NCI-H1417 treated with DMSO at 0.1 percent for 48 hours (cell line): ENCODE measurements at places on chromosomes 4 and X.

- DNase-seq: no peak
Measured at GRCh38 chr4:15402974-15403373, 24.9 kb upstream of the C1QTNF7 start.

DNA sequence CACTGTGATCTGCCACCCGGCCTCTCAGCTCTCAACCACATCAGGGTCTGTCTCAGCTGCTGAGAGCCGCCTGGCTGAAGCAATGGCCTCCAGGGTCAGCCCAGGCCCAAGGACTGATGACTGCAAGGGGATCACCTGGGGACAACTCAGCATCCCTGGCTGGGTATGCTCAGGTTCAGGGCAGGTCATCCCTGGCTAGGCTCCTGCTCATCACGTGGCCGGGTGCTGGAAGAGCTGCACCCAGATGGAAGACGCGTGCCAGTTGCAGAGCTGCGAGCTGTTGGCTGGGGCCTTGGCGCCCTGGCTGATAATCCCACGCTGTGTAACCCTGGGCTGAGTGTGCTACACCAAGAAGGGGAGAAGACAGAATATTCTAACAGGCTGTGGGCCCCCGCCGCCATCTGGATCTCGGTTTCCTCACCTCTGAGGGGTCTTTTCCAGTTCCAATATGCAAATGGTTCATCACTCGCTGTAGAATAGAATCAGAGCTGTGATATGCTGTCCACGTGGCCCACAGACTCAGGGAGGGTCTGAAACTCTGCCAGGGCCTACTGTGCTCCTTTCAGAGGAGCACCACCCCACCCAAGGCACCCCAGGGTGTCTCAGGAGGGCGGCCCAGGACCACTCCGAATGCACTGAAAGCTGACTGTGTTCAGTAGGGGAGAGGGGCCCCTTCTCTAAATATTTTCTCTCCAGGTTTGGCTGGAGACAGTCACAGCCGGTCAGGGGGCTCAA lies 338.8 kb downstream of the BCOR start:
- DNase-seq: no peak

DNA sequence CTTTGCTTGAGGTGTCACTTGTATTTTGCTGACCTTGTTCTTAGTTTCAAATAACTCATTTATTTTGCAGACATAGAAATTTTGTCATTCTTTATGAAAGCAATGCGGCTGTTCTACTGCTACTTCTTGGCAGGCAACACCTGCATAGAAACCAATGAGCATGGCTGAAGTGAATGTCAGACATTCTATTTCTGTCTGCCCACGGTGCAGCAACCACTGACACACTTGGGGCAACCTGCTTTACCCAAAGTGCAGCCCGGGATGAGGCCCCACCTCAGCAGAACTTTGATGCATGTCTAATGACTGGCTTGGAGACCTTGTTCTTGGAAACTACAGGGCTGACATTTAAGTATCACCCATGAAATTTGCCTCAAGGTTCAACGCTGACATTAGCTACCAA lies 93.6 kb downstream of the RBM47 start:
- DNase-seq: no peak

DNA sequence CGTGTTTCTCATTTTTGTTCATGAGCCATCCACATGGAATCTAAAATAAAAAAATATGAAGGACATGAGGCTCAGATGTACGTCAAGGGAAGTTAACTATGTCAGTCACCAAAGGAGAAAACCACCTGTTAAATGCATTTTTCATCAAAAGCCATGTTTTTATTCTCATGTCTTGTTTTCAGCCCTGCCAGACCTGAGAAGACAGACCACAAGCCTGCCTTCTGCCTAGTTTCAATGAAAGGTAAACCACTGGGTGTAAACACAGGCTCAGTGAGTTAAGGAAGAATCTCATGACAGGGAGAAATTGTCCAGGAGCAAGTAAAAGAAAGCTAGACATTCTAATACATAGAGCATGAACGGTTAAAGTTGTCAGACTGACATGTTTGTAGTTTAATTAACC lies 52.3 kb upstream of the TNIP3 start:
- DNase-seq: no peak

DNA sequence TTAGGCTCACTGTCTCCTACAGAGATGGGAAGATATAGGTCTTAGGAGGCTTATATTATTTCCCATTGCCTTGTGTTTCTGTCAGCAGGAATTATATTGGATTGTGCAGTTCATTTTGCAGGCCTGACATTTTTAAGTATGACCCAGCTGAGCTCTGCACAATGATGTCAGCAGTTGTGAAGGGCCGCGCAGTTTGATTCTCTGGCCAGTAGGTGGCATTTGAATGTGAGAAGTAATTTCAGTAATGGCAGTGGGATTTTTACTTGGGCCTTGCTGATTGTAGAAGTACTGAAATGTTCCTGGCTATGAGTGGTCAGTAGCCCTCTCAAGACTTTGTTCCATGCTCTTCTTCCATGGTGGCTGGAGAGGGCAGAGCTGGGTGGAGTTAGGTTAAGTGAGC lies 247.2 kb upstream of the MTMR8 start:
- no peak for DNase-seq

- DNase-seq: no peak
Measured at GRCh38 chrX:115602729-115603389, 41.9 kb downstream of the PLS3 start.

DNA sequence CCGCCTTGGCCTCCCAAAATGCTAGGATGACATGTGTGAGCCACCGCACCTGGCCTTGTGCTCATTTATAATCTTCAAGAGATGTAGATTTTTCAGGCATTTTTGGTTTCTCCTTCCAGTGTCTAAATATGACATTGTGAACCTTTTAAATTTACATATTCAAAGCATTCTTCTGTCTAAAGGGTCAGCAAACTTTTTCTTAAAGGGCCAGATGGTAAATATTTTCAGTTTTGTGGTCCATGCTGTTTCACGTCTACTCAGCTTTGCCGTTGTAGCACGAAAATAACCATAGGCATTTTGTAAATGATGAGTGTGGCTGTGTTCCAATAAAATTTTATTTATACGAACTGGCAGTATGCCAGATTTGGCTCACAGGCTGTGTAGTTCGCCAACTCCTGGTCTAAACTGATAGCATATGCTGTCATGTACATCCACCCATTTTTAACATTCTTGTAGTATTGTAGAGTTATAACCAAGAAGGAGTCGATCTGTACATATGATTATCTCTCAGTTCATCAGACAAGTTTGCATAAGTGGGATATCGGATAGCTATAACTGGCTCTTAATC lies 12.7 kb upstream of the GCNA start:
- DNase-seq: no peak

DNA sequence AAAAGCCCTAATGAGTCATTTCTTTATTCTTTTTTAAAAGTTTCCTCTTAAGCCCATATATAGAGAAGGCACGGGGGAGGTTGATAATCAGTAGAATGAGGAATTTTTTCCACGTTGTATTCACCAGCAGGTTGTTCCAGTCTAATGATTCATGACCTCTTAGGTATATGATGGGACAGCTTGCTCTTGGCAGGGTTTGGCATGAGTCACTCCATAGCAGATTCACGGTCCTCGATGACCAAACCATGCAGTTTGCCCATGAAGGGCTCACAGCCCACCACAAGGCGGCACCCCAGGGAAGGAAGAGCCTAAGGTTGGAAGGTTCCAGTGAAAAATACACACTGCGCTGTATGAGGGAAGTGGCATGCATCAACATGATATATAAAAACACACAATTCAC lies 623.8 kb upstream of the DIPK2B start:
- no peak for DNase-seq

- no peak for DNase-seq
Measured at GRCh38 chrX:68196939-68197791, 236.1 kb downstream of the OPHN1 start.

DNA sequence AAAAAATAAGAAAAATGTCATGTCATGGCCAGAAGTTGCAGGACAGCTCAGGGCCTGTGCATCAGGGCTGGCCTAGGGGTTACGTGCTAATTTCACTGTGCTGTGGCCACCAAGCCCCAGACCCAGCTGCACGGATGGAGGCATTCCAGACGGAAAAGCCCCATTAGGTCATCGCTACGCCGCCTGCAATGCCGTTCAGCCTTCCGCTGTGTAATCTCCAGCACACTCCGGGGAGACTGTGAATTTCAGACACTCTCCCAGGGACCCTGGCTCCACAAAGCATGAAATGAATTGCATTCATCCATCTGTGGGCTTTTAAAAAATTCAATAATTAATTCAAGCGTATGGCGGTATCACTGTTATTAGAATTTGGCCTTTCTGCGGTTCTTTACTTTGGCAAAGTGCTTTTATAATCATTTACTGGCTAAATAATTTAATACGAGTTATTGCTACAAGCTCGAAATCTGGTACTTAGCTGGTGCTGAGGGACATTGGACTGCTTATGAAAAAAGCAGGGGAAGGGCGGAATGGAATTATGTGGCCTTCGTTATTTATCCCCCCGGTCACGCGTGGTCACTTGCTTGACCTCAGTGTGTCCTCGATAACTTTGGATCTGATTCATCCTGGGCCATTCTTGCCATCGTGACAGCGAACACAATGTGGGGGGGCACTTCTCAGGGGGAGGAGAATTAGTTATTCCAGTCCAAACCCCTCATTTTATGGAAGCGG lies 9.0 kb upstream of the NSG1 start:
- DNase-seq: no peak

GRCh38 chr4:81039351-81039972 lies 9.0 kb downstream of the BMP3 start:
- DNase-seq: no peak

DNA sequence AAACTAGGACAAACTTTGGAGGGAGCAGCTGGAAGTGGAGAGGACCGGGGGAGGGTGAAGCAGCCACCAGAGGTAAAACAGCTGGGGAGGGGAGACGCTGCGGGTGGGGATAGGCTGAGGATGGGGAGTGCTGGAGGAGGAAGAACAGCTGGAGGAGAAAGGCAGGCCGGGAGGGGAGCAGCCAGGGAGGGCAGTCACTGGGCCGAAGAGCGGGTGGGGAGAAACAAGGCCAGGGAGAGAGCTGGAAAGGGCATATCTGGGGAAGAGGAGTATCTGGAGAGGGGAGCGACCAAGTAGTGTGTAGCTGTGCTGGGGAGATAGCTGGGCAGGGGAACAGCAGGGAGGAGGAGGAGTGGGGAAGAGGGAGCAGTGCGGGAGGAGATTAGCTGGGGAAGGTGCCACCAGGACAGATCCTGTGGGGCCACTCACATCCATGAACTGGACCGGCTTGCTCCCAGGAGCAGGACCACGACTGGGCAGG lies 2.7 kb downstream of the SLC38A5 start:
- DNase-seq: no peak

DNA sequence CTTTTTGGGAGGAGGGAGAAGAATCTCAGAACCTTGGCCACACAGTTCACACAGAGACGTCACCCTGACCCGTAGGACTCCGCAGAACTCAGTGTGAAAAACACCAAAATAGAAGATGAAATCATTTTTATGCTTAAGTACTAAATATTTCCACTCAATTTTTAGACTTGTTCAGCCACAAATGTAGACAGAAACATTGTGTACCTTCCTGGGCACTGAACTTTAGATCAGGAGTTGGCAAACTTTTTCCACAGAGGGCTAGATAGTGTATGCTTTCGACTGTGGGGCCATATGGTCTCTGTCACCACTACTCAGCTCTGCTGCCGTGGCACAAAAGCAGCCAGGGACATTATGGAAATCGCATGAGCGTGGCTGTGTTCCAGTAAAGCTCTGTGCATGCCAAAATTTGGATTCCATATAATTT lies 61.8 kb upstream of the STOX2 start:
- DNase-seq: no peak

DNA sequence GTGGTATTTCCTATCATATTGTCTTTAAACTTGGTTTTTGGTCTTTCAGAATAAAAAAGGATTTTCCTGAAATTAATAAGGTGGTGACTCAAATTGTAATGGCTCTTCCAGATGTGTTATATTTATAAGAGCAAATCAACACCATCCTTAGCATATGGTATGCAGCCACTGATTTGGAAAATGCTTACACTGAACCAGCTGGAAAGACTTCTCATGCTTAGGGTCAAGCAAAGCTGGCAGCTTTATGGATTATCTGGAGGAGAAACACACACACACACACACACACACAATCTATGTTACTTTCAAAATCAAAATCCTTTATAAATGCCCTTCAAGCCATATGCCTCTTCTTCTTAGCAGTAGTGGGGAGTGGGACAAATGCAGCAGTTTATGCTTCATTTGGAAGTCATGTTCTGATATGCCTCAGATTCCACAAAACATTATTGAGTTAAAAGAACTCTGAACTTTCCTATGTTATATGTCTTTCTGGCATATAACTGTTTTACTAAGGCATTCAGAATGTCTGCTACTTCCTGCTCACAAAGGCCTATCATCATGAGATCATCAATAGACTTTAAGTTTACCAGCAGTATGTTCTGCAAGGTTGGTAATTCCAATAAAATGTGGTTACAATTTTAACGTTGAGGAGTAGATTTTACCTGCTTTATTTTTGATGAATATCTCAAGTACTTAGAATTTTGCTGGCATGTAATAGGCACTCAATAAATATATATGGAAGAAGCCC lies 72.9 kb upstream of the PRDM5 start:
- DNase-seq: no peak

- no peak for DNase-seq
Measured at GRCh38 chr4:138646383-138646782, 369.2 kb upstream of the NOCT start.

- DNase-seq: no peak
Measured at GRCh38 chr4:145552181-145552822, 66.9 kb upstream of the MMAA start.

DNA sequence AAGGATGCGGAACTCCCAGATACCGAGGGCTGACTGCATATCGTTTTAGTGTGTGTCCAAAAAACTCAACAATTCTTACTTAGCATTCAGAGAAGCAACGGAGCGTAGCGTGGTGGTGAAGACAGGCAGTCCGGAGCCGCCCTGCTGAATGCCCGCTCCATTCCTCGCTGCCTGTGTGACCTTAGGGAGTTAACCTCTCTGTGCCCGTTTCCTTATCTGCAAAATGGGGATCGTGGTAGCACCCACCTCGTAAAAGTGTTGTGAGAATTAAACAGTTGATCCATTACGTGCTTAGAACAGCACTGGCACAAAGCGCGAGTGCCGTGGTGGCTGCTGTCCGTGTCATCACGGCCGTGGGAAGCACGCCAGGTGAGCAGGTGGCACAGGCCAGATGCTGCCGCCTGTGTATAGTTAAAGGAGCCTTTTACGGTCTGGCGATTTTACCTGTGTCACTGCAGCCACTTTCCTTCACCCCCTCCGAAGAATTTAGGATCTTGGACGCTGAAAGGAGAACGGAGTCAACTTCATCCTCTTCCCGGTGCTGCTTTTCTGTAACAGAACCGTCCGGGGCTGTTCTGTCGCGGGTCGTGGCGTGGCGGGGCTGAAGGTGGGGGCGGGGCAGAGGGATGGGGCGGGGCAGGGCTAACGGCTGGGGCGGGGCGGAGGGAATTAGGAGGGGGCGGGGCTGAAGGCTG lies 885 bp downstream of the CCDC110 start:
- DNase-seq: no peak

GRCh38 chrX:6307156-6307555 lies 78.5 kb upstream of the NLGN4X start:
- DNase-seq: no peak

DNA sequence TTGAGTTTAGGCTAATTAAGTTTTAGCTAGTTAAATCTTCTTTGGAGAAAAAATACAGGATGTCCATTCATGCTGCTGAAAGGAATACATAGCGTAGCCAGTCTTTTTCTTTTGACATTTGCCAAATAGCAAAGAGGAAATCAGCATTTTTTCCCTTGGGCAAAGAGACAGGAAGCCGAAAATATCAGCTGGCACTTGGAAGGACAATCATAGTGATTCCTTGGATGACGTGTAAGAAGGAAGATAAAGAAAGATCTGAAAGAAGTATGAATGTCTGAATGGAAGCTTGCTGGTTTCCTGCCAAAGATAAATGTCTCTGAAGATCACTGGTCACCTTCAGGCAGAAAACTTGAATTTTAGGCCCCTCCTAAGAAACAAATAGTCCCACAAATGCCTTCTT lies 44.2 kb downstream of the SLITRK2 start:
- no peak for DNase-seq

- no peak for DNase-seq
Measured at GRCh38 chr4:164821711-164822110, 55.3 kb upstream of the APELA start.
